WERI-Rb-1 (cell line): ENCODE measurements at places on chromosomes 1 and 21.

- DNase-seq = no peak
Measured at GRCh38 chr1:27660300-27660835, 11.6 kb downstream of the IFI6 start.

- DNase-seq = no peak
Measured at GRCh38 chr1:113013823-113014222, 57.8 kb upstream of the SLC16A1 start.

DNA sequence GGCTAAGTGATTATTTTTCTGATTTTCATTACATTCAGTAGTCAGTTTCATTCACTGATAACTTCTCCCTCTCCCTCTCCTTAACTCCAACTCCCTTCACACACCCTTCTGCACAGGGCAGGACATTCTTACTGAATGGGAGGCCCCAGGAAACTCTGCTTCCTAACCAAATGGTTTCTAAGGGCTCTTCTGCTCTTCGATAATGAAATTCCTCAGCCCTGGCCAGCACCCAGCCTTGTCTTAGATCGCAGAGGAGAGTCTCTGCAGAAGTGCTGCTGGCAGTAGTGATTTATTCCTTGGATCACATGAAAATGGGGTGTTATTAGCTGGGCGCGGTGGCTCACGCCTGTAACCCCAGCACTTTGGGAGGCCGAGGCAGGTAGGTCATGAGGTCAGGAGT is 16.4 kb downstream of the PLEKHM2 start:
- no peak for DNase-seq

DNA sequence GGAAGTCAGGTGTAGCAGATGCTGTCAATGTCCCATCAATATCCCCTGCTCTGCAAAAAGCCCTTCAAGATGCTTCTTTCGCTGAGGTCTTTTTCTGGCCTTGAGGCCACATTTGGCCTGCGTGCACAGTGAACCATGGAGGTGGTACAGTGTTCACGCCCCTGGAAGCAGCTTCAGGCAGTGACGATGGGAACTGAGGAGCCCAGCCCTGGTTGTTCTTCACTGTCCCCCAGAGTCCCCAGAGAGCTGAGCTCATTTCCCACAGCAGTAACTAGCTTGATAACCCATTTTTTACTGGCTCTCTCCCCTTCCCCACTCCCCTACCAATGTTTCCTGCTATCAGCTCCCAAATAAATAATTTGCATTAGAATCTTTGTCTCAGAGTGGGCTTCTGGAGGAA is 76.5 kb downstream of the OLIG1 start:
- DNase-seq = no peak

GRCh38 chr1:174023440-174023839 is 1.3 kb upstream of the RC3H1 start:
- peak; percentile 78 for DNase-seq
